ENCODE measurements at places on chromosomes 3 and 15.
A peak's percentile ranks its signal among the peaks of the same experiment; 100 is the strongest.

DNA sequence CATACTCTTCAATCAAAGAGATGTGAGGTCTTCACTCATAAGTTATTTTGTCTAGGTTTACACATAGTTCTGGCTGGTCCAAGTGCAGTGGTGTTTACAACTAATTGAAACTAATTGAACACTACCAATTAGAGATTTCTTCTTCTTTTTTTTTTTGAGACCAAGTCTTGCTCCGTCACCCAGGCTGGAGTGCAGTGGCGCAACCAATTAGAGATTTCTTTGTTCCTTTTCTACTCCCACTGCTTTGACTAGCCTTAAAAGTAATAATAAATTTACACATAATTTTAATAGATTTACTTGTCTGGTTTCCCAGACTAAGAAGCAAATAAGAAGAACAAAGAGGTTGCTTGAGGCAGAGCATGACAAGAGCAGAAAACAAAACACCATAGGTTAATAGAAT lies 6.7 kb upstream of the DENND6A start:
- DNase-seq: no peak

DNA sequence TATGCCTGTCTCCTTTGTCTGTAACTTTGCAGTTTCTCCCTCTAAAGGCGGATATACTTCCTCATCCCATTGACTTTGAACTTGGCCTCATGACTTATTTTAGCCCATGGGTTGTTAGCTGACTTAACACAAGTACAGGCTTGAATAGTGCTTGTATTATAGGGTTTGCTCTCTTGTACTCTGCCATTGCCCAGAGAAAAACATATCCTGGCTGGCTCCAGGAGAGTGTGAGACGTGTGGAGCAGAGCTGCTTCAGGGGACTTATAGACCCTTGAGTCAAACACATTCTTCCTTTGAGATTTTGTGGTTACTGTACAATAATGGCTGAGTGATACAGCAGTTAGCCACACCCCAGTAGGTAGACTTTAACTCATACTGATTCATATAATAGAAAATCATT lies 124.0 kb downstream of the RAP2B start:
- DNase-seq: no peak

DNA sequence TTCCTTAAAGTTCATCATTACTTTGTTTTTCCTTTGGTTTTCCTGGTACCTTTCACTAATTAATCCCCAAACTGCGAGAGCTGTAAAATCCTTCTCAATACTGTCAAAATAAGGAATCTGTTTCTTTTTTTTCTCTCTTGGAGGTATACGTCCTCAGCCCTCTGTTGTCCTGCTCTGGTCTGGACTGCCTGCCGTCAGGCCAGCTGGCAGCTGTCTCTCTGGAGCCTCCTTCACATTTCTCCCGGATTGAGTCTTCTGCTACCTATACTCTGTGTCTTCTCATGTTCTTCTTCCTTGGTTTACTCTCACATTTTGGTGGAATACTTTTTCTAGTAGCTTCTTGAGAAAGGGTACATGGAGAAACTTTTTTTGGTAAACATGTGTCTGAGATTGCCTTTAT lies 13.8 kb downstream of the TATDN2 start:
- no peak for DNase-seq

DNA sequence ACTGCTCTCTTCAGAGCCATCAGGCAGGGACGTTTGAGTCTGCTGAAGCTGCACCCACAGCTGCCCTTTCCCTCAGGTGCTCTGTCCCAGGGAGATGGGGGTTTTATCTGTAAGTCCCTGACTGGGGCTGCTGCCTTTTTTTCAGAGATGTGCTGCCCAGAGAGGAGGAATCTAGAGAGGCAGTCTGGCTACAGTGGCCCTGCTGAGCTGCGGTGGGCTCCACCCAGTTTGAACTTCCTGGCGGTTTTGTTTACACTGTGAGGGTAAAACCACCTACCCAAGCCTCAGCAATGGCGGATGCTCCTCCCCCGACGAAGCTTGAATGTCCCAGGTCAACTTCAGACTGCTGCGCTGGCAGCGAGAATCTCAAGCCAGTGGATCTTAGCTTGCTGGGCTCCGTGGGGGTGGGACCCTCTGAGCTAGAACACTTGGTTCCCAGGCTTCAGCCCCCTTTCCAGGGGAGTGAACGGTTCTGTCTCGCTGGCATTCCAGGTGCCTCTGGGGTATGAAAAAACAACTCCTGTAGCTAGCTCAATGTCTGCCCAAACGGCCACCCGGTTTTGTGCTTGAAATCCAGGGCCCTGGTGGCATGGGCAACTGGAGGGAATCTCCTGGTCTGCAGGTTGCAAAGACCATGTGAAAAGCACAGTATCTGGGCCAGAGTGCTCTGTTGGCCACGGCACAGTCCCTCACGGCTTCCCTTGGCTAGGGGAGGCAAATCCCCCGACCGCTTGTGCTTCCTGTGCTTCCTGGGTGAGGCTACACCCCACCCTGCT lies 21.1 kb upstream of the ST6GAL1 start:
- DNase-seq: no peak

DNA sequence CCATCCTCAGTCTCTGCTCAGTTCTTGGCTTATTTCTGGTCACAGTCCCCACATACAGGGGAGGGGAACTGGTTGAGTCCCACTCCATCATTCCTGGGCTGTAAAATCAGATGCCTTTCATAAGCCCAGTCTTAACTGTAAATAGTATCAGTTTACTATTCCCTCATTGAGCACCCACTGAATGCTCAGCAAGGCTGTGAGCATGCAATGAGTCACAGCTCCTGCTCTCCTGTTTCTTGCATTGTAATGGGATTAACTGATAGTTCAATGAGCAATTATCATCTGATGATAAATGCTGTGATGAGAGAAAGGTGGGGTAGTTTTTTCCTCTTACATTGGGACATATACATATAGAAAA lies 113.6 kb upstream of the TPM1 start:
- DNase-seq: peak; percentile 55

- DNase-seq: no peak
These were observed 46.3 kb upstream of the INSYN1 start for GRCh38 chr15:73799466-73799865.

- DNase-seq: no peak
These were observed 48.4 kb upstream of the TJP1 start for GRCh38 chr15:29870495-29871151.

- DNase-seq: peak; percentile 94
These were observed 21.8 kb downstream of the IGDCC4 start for GRCh38 chr15:65400760-65401610.

- DNase-seq: no peak
These were observed 47.6 kb upstream of the SPATA12 start for GRCh38 chr3:57012847-57013246.

- DNase-seq: peak; percentile 36
These were observed 5.8 kb downstream of the PRKCD start for GRCh38 chr3:53166781-53167291.

DNA sequence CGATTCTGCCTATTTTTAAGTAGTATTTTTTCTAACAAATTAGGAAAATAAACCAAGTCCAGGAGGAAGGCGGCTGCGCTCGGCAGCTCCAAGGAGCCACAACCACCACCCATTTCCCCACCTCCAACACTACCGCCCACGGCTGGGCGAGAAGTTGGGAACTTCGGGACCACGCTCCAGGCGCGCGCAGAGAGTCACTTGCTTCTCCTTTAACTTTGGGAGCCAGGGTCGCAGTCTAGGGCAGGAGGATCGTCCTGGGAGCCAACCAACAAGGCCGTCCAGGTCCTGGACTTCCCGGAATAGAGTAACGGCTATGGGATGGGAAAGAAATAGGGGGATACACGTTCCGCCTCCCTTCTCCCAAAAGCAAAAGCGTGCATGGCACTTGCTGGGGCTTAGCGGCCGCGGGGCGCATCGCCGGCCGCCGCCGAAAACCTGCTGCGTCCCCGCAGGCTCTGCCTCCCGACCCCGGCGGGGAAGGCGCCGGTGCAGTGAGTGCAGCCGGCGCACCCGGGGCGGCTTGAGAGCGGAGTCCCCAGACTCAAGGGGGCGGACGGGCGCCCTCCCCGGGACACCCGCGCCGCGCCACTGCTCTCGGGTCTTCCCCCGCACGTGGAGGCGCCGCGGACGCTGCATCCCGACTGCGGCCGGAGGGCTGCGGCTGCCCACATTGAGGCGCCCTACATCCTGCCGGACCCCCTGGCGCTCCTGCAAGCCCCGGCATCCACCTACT lies 699 bp downstream of the MEGF11 start:
- peak; percentile 62 for DNase-seq

GRCh38 chr15:93614386-93615104 lies 525.5 kb upstream of the RGMA start:
- no peak for DNase-seq

- DNase-seq: peak; percentile 5
These were observed 217.2 kb upstream of the CGNL1 start for GRCh38 chr15:57158997-57159668.

- no peak for DNase-seq
These were observed 2.6 kb downstream of the GP5 start for GRCh38 chr3:194396539-194396858.

DNA sequence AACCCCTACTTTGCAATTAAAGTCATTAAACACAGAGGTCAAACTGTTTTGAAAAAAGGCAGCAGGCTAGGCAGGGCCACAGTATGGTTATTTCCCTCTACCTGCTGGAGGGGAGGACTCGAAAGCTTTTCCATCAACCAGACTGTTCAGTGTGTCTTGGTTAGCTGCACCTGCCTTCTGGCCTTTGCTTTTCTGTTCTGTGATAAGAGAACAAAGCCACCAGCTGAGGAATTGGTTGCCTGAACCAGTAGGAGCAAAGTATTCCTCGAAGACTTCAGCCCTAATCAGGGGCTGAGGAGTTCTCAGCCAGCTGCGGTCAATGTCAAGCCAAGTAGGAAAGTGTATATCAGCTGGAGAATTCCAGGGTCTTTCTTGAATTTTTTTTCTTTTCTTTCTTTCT lies 132.5 kb downstream of the SOX2 start:
- DNase-seq: no peak

- DNase-seq: peak; percentile 54
These were observed 39.6 kb downstream of the SEMA6D start for GRCh38 chr15:47756872-47757271.

GRCh38 chr15:63405159-63405558 lies 23.5 kb upstream of the CA12 start:
- no peak for DNase-seq

- peak; percentile 77 for DNase-seq
These were observed 60.4 kb upstream of the CHD2 start for GRCh38 chr15:92839696-92840095.

DNA sequence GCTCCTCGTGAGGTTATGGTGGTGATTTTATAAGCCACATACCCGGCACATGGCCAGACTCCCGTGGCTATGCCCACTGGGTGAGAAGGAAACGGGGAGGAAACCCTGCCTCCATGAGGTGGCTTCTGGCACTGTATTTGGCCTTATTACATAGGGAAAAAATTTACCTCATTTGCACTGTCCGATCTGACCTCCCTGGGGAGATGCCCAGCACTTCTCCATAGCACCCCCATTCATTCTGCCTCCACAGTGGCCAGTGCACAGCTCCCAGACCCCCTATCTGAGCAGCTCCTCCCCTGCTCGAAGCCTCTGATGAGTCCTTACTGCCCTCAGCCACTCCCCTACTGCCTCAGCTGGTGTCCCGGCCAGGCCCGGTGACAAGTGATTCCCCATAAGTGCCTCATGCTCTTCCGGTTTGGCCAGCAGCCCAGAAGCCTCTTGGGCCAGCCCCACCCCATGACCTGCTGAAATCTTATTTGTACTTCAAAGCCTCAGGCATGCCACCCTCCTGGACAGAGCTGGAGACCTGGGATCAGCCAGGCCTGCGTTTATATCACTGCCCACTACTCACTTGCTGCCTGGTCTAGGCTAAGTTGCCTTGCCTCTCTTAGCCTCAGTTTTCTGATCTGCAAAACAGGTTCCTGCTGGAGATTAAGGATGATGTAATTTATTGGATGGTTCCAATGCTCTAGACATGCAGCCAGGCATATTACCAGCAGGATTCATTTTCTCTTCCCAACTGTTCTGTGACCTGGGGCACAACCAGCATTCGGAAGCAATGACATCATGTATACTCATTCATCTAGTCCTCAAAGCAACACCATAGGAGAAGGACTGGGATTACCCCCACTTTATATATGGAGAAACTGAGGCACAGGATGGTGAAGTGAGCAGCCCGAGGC lies 30.6 kb upstream of the SLC6A6 start:
- peak; percentile 54 for DNase-seq

GRCh38 chr15:36271048-36271447 lies 308.4 kb upstream of the CDIN1 start:
- no peak for DNase-seq

- no peak for DNase-seq
These were observed 89.8 kb upstream of the CACNA2D3 start for GRCh38 chr3:54032598-54032997.

DNA sequence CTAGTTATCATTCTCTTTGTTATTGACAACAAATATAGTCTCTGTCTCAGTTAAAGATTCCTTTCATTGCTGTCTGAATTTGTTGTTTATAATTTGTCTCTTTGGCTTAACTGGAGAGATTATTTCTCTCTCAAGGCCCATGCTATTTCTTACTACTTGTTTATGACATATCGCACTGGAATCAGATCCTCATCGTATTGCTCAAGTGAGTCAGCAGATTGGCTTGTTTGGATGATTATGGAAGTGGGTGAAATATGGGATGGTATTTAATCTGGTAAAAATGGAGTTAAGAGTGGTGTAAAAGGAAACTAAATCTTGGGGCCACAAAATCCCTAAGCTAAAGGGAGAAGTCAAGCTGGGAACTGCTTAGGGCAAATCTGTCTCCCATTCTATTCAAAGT lies 613.1 kb downstream of the SI start:
- no peak for DNase-seq

DNA sequence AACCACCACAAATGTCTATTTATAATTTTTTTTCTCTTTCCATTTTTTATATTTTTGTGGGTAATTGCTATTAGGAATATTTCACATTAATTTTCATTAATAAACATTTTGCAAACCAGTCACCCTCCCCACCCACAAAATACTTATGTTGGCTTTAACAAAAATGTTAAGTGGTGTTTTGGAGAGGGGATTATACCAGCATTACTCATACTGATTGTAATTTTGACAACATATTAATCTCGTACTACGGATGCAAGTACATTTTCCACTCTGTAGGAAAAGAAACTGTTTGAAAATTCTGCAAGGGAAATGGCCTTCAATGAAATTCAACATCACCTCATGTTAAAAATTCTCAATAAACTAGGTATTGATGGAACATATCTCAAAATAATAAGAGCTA lies 58.3 kb downstream of the BCHE start:
- no peak for DNase-seq

DNA sequence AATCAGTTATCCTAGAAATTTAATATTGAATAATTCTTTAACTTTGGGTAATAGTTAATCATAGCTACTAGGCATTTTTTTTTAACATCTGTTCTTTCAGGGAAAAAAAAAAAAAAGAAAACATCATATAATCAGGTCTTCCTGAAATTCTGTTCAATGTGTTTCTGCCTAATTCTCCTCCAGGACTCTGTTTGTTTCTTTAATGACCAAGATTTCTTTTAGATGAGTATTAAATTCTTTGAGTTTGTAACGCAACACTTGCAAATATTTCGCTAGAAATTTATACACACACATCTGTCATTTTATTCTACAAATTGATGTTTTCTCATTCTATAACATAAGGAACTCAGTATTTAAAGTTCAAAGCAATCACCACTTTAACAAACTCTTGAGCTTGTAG lies 56.7 kb downstream of the ALCAM start:
- DNase-seq: no peak

GRCh38 chr3:105359098-105359762 lies 7.5 kb upstream of the ALCAM start:
- DNase-seq: no peak

- DNase-seq: no peak
These were observed 18.3 kb downstream of the TMED3 start for GRCh38 chr15:79329171-79329611.

- no peak for DNase-seq
These were observed 87.8 kb downstream of the CHL1 start for GRCh38 chr3:284322-284721.

- DNase-seq: peak; percentile 28
These were observed 52.6 kb upstream of the ATP11B start for GRCh38 chr3:182740710-182741109.

Data from NCI-H82 (cell line).